ENCODE measurements at places on chromosomes 11 and 22.

- DNase-seq, result no peak
Observed at GRCh38 chr22:32348031-32348611, 9.5 kb upstream of the RFPL3 start.

DNA sequence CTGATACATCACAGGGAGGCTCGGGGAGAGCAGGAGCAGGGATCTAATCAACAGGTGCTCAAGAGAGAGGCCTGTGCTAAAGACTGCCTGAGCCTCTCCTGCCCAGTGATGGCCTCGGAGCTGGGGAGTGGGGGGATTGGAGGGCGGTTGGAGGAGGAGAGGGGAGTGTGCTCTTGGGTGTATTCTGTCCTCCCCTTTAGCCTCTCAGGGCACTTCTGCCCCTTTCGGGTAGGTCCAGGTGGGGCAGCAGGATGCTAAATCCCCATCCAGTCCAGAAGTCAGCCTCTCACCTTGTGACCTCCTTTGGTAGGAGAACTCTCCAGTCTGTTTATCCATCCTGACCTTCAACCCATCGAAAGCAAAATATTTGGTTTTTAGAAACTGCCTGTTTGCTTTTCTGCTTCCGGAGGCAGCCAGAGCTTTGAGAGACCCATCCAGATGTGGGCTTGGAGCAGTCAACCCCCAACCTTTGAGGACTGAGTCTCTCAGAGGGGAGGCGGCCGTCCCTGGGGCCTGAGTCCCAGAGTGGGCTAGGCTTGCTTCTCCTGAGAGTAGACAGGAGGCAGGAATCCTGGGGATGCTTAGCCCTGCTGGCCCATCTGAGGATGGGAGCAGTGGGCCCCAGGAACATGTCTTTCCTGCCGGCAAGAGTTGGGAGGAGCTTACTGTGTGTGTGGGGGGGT, 105.2 kb upstream of the SYT13 start:
- no peak for DNase-seq

DNA sequence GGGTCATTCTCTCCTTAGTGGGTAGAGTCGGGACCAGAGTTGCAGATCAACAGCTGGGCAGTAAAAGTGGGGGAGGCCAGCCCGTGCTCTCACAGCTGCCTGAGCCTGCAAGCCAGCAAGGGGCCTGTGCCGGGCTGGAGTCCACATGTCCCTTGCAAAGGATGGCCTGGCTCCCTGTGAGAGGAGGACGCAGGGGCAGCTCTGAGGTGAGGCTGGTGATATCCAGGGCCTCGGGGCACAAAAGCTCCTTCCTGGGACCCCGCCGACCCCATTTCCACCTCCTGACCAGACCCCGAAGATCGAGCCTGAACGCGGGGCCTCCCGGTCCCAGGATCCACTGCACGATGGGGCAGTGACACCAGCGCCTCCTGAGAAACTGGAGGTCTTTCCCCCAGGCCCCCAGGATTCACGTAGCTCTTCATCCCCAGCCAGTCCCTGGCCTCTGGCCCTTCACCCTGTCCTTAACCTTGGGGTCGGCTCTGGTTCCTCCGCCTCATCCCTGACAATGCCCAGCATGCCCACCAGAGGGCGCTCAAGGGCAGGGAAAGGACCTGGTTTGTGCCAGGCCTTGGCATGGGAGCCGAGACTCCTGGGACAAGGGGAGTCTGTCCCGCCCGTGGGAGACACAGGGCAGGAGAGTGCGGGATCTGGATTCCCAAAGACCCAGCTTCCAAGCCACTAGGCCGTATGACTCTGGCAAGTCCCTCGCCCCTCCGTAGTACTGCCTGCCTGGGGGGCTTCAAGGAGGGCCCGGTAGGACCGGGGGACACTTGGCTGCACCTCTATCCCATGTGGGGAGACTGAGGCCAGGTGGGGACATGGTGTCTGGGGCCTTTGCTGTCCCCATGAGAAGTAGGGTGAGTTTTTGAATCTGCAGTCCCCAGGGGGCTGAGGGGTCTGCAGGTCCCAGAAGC, 17.8 kb upstream of the WNT7B start:
- peak; percentile 79 for DNase-seq

- no peak for DNase-seq
Observed at GRCh38 chr22:49660321-49660720, 167.4 kb downstream of the BRD1 start.

DNA sequence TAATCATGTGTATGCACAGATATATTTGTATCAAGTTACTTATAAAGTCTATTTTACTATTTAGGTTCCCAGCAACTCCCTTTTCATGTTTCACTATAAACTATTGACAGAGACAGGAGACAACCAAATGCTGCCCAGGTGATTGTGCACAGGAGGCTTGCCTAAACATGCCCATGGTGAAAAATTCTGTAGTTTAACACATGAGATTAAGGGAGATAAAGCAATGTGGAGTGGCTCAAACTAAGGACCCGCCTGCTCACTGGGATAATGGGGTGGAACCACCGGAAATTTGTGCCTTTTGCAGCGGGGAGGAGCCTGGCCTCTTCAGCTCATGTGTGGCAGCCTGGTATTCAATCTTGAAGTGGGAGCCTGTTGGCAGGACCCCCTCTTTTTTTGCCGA, 459.5 kb upstream of the CNTN5 start:
- no peak for DNase-seq

DNA sequence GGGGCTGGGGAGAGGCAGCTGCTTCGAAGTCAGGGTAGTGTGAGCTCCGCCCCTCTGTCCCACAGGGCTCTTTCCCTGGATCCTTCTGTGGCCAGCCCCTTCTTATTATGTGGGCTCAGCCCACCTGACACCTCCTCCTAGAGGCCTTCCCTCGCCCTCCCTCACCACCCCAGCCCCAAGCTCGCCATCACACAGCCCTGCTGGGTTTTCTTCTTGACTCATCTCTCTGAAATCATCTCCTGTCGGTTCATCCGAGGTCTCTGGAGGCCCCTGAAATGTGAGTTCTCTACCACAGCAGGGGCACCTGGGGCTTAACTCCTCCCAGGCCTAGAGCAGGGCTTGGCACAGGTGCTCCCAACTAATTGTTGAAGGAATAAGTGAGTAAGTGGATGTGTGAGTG, 65.2 kb downstream of the CACNA1I start:
- DNase-seq, result no peak
